ENCODE measurements at places on chromosomes 11 and 22. TPM values are rescaled to one million over a fixed set of nuclear protein-coding genes. Genes with fewer than 3 reads are reported as not detected.

The NTM gene
- polyA plus RNA-seq = 92.8 TPM

DNA sequence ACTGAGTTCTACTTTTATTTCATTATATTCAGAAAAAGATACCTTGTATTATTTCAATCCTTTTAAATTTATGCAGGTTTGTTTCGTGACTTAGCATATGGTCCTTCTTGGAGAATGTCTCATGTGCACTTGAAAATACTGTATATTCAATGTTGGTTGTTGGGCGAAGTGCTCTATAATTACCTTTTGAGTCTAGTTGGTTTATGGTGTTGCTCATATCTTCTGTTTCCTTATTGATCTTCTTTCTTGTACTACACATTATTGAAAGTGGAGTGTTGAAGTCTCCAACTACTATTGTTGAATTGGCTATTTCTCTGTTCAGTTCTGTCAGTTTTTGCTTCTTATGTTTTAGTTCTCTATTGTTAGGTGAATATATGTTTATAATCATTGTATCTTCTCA lies 90.4 kb downstream of the KCNQ1OT1 start:
- DNase-seq = no peak

DNA sequence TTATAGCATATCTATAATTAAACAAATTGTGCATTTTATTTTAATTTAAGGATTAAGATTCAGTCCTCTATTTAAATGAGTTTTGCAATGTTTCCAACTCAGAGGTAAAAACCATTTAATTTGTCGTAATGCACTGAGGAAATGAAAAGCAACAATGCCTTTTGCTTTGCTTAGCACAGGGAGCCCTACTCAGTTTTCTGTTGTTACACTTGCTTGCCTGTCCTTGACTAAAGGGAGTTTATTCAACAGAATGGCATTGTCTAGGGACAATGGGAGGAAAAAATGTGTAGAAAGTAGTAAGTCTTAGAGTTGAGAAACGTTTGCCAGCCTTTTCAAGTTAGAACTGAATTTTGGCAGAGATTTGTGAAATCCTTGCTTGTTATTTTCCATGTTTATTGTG lies 734.2 kb upstream of the ANO3 start:
- peak; percentile 18 for DNase-seq

DNA sequence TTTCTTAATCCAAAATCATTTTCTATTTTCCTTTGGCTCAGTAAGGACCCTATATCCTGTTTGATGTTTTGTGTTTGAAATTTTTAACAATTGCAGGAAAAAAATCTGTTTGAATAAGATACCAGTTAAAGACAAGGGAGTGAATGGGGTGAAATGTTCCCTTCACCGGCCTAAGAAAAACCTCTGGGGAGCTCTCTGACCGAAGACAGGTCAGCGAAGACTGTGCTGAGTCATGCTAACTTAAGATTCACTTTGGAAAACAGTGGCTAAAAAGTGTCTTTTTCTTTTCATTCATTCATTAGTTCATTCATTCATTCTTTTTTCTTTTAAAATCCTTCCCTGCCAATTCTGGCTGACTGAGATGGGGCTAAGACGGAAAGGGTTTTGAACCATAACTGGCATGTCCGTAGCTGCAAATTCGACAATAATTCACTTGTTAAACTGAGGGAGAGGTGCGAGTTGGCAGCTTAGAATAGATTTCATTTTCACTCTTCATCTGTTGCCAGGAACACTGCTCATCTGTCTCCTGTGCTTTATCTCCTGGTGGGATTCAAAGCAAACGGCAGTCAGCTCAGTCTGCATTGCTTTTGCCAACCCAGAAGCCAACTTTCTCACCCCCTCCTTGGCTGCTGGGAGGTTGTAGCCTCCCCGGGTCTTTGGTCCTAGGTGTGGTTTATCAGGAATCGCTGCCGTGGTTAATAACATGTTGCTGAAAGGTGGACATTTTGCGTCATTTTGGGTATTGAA lies 434.0 kb upstream of the LARGE1 start:
- DNase-seq = no peak

DNA sequence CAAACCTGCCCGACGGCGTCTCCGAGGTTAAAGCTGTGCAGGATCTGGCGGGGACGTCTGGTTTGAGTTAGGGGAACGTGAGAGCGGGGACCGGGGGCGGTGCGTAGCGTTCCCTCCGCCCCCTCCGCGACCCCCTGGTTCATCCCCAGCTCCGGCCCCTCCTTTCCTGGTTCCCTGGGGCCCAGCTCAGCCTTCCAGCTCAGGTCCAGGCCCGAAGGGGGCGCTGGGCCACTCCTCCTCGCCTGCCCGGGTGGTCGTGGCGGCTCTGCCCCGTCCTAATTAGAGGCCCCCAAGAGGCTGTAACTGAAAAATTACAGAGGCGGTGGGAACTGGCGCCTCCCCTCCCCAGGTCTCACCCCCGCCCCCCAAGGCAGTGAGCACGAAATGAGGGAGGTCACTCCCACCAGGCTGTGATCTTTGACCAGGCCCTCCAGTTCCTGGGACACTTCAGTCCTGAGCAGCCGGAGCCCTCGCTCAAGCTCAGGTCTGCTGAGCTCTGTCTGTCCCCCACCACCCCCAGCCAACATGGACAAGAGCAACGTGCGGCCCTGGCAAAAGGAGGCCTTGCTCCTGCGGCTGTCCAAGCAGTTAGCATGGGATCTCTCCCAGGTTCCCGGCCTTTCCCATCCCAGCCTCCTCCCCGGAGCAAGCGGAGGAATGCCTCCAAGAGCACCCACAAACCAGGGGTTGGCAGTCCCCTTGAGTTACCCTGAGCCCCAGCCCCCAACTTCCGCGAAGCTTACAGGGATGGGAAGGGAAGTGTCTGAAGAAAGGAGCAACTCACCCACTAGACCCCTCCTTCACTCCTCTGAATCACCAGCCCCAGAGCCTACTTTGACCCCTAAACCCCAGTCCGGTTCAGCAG lies 3.3 kb downstream of the CD248 start:
- DNase-seq = no peak

DNA sequence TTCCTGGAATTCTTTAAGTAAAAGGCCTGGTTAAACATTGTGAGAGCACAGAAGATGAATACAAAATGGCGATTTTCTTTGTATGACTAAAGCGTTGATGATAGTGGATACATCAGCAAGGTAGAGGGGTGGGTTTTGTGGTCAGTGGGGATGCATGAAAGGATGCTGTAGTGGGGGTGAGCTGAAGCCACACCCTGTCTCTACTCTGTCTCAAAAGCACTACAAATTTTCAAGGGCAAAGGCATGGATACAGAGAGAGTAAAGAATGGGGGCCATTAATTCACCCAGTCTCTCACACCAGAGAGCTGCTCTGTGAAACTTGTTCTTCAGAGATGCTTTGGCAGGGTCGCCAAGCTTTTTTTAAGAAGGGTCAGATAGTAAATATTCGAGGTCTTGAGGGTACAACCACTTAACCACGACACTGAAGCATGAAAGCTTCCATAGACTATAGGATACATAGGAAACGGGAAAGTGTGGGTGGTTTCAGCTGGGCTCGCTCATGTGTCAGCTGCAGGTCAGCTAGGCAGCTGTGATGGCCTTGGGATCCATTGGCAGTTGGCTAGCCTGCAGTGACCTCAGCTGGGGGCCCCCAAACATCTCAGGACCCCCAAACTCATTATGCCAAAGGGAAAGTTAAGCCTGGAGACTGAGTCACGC lies 8.3 kb downstream of the TMEM138 start:
- no peak for DNase-seq

Data from brain (organoid and tissue), 16 donors.